ENCODE measurements at places on chromosomes 6 and 20.

DNA sequence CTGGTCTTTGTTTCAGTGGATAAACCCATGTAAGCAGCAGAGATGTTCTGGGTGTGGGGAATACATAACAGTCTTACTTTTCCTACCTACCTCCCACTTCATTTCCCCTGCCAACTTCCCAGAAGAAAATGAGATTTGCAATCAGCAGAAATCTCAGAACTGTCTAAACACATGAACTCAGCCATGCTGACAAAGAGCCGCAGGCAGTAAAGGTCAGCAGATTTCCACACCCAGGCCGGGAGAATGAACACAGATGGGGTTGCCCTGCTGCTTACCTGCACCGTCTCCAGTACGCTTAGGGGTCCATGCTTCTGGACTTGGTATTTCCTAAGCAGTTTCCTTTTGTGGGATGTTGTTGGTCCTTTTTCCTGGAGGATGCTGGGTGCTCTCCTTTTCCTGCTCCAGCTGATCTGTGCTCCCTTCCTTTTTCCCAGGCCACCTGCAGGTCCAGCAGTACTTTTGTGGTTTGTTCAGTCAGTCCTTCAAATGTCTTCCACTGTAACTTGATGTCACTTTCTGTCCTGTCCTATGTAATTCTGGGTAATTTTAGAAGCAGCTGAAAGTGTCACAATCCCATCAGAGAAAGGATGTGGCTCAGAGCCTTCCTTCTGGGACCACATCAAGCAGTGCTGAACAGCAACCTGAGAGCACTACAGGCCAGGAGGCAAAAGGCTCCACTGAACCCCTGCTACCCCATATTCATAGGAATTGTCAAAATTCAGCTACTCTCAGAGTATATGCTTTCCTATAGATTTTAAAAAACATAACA lies 129.0 kb downstream of the CEP57L1 start:
- no peak for DNase-seq

GRCh38 chr6:109793792-109794191 lies 102.7 kb downstream of the FIG4 start:
- peak; percentile 82 for DNase-seq

DNA sequence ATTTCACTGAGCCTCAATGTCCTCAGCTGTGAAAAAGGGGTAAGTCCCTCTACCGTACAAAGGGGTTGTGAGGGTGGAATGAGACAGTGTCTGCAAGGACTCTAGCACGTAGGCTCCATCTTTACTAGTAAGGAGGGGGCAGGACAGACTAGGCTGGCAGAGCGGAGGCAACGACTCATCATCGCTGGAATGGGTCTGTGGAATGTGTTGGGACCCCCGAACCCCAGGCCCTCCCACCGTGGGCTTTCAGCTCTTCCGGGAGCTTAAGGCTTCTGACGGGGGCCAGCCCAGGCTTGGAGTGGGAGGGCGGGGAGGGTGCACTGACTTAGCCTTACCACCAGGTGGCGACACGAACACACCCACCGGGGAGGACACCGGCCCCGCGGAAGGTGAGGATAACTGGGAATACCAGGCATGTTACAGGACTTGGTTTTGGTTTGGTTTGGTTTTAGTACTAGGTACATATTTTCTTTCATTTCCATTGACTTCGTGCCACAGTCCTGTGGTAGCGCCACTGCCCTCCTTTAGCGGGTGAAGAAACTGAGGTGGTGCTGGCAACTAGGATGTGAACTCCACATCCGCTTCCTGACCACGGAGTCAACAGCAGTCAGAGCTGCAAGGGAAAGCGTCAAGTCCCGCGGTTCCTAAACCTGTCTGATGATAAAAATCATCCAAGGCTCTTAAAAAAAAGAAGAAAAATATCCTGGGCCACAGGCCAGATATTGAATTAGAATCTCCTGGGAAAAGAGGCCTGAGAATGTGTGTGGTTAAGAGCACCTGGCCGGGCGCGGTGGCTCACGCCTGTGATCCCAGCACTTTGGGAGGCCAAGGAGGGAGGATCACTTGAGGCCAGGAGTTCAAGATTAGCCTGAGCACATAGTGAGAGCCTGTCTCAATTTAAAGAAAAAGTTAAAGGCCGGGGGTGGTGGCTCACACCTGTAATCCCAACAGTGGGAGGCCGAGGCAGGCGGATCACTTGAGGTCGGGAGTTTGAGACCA lies 10.3 kb upstream of the TULP1 start:
- peak; percentile 94 for DNase-seq

DNA sequence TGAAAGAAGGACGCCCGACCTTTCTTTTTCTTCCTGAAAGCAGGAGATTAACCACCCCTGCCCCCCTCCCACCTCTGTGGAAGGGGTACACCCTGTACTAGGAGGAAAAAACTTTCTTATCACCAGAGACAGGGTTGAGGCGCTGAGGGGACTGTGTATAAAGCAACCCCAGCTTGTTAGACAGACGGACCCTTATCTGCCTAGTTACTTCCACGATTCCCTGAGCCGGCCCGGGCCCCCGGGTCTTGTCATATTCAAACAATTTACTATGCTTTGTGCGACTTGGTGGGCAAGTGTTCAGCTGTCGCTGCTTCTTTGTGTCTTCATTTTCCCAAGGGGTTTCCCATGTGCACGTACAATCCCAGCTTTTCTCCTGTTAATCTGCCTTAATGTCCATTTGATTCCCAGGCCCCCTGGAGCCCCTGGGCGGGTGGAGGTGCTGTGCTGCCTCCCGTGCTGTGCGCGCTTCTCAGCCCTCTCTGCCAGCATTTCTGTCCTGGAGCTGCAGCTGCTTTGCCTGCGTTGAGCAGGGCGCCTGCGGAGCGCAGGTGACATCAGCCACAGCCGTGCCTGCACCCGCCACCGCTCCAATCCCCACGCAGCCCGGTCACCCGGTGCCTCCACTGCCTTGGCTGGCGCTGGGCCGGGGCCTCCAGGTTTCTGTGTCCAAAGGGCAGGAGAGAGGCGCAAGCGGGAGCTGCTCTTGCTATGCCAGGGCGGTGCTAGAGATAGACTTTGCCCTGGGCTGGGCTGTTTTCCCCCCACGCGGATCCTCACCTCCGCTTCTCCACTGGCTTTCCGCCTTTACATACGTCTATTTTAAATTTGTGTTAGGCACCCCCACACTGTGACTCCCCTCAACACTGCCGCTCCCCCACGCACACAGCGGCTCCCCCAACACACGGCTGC lies 96.2 kb downstream of the TTLL2 start:
- no peak for DNase-seq

DNA sequence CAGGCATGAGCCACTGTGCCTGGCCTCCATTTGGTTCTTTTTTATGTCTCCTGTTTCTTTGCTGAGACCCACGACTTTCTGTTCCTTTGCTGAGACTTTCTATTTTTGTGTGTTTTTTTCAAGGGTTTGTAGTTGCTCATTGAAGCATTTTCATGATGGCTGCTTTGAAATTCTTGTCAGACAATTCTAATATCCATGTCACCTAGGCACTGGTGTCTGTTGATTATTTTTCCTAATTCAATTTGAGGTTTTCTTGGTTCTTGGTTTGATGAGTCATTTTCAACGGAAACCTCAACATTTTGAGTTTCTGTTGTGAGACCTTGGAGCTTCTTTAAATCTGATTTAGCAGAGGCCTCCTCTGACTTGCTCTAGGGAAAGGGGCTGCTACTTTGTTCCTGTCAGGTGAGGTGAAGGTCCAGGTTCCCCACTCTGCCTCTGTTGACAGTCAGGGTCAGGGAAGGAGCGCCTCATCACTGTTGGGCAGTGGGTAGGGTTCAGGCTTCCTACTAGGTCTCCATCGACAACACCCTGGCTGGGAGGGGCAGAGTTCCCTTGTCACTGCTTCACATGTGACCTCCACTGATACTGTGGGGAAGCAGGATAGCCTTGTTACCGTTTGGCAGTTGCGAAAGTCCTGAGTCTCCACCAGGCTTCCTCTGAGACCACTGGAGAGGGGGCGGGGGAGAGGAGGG lies 67.2 kb upstream of the RNF24 start:
- peak; percentile 42 for DNase-seq

- peak; percentile 62 for DNase-seq
These were observed 50.5 kb upstream of the DST start for GRCh38 chr6:56693246-56693607.

- peak; percentile 12 for DNase-seq
These were observed 30.9 kb downstream of the LRRC1 start for GRCh38 chr6:53825532-53826321.

DNA sequence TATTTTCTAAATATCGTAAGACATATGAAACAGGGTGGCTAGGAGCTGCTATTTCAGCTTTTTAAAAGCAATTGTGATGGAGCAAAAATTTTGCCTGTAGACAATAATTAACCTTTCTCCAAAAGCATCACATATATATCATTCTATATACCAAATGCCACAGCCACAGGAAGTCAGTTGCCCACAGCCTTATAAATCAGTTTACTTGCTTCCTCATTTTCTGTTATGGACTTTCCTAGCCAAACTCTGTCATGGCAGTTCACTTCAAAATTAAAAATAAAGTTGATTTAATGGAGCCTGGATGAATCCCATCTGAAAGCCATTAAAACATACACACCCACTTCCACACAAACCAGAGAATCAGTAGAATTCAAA lies 93.4 kb upstream of the NHSL1 start:
- no peak for DNase-seq

DNA sequence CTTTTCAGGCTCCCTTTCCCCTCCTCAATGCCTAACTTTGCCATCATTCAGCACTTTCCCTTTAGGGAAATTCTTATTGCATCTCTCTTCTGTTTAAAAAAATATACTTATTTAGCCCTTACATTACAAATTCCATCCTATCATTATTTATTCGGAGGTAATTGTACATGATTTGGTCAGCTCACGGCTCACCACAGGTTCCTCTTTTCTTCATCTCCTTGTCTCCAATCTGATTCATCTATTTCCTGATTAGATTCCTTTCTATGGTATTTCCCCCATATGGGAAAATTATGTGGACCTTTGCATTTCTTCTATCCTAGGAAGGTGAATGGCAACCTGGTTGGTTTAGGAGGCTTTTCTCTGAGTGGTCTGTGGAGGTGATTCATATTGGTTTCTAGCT lies 12.9 kb upstream of the EMILIN3 start:
- no peak for DNase-seq

DNA sequence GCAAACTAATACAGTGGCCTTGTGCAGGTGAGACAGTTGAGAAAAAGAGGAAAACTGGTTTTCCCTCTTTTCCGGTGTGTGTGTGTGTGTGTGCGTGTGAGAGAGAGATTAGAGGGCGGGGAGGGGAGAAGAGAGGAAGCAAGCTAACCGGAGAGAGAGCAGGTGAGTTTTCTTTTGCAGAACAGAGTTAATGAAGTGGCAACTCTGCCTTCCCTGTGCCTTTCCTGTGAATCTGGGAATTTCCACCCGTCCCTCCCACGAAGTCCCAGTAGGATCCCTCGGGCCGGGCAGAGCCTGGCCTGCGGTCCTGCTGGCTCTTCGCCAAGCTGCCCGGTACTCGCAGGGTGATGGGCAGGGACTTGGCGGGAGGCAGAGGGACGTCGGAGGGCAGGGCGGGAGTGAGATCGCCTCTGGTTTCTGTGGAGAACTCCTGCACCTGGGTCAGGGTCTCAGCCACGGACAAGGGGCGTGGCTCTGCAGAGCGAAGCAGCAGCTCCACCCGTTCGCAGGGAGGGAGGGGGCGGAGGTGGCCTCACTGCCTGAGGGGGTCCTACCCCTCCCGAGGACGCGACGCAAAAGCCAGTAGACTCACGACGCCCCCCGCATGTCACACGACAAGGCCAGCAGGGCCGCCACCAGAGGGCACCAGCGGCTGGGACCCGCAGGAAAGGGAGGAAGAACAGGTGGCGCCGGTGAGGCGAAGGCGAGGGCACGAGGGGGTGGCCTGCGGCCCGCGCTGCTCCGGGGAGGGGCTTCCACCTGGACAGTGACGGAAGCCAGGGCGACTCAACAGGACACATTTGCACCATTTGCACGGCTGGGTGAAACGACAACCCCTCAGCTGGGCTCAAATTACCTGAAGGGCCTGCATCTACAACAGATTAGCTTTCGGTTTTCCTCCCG lies 51.2 kb upstream of the RNF182 start:
- peak; percentile 47 for DNase-seq

GRCh38 chr20:22562620-22563019 lies 21.8 kb downstream of the FOXA2 start:
- DNase-seq: no peak

- DNase-seq: no peak
These were observed 608.4 kb downstream of the PTPRT start for GRCh38 chr20:42581311-42581710.

DNA sequence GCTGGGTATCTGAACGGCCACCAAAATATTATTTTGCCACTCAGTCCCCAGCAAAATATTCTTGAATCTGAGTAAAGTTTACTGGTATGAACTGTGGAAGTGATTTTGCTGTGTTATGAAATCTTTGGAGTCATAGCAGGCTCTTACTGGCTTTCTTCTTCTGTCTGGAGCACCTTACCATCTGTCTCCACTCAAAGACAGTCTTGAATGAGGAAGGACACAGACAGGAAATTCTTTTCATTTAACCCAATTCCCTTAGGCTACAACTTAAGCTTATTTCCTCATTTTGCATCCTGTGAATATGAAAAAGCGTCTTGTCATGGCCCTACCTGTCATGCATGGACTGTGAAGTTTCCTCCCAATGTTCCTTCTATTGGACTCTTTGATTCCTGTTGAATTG lies 24.7 kb downstream of the FNDC1 start:
- peak; percentile 65 for DNase-seq

DNA sequence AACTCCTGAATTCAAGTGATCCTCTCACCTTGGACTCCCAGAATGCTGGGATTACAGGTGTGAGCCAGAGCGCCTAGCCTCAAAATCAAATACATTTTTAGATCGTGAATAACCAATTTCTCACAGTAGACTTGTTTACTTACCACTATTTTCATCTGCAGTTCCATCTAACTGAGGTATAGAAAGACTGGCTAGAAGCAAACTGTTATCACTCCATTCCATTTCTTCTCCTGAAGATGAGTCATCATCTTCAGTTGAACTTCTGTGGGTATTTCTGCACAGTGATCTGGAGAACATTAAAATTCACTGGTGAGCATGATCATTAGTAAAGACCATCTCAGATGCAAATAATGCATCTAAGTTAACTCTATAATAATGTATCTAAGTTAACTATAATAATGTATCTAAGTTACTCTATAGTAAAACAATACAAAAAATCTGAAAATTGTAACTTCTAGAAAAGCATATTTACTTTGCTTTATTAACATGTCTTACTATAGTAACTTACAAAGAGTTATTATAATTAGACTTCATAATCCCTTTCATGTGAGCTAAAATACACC lies 105.4 kb downstream of the REV3L start:
- peak; percentile 15 for DNase-seq

DNA sequence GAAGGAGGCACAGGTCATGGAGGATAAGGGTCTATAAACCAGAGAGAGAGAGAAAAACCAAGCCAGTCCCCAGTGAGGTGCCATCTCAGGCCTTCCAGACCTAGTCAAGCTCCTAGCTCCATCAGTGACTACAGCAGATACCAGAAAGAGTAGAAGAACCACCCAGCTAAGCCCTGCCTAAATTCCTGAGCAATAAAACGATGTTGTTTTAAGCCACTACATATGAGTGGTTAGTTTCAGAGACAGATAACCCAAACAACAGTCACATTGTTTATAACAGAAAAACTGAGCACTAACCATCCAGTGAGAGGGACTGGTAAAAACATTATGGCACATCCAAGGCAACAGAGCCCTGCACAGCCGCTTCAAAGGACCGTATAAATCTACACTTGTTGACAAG lies 59.2 kb downstream of the BMP7 start:
- no peak for DNase-seq

- DNase-seq: peak; percentile 87
These were observed at the start of gene PRRC2A for GRCh38 chr6:31620586-31621319. Gene PRRC2A, plus strand, starts transcription at chr6:31620715. Its CDS starts 2,075 bp downstream, at chr6:31622790.
